ENCODE measurements at places on chromosomes 4 and X.

- DNase-seq, result no peak
Measured at GRCh38 chr4:24382381-24382780, 202.0 kb downstream of the DHX15 start.

DNA sequence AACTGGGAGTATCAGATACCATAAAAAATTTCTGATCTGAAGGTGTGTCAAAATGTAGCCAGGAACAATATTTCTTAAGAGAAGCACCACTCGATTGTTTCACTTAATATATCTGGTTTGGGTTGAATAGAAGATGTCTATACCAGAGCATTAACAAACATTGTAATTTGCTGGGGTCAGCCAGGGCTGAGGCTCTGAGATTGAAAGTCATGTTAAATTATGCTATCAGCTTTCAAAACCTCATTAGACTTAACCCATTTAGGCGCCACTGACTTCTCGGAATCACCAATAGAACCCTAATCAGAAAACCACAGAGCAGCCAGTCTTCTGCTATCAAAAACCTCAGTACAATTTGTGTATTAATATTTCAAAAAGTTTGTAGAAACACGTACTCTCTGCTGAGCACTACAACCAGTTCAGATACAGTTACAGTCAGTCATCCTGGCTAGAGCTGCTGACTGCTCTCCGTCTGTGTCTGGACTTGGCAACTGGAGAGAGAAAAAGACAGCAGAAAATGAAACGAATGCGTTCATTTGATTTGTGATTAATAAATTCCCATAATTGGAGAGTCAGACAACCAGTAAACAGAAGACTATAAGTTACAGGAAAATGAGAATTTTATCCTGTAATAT, 848.6 kb upstream of the PABPC4L start:
- DNase-seq, result no peak

GRCh38 chr4:31291238-31291637, 571.1 kb downstream of the PCDH7 start:
- DNase-seq, result no peak

DNA sequence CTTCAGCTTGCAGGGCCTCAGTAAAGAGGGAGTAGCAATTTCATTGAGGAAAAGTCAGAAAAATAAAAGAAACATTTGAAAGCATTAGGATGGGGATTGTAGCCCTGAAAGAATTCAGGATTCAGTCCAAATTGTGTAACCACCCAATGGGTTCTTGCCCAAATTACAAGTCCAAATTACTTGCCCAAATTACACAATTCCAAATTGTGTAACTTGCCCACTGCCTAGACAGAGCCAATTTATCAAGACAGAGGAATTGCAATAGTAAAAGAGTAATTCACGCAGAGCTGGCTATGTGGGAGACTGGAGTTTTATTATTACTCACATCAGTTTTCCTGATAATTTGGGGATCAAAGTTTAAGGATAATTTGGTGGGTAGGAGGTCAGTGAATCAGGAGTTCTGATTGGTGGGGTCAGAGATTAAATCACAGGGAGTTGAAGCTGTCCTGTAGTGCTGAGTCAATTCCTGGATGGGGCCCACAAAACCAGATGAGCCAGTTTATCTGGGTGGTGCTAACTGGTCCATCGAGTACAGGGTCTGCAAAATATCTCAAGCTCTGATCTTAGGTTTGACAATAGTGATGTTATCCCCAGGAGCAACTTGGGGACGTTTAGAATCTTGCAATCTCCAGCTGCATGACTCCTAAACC, 18.1 kb upstream of the PAGE5 start:
- no peak for DNase-seq

DNA sequence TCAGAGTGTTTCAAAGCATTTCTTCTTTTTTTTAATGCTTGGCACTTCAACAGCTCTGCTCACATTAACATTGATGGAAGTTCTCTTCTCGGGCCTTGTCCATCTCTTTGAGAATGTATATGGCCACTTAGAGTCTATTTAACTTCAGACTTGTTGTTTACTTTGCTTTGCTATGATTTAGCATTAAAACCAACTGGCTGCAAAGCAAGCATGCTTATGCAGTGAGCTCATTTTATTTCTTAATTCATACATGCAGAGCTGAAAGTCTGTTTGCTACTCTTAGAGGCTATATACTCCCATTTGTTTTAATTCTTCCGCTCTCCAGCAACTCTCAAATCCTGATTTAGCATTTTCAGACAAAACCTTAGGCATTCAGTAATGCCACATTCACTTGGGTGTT, 107.6 kb upstream of the PACRGL start:
- no peak for DNase-seq

DNA sequence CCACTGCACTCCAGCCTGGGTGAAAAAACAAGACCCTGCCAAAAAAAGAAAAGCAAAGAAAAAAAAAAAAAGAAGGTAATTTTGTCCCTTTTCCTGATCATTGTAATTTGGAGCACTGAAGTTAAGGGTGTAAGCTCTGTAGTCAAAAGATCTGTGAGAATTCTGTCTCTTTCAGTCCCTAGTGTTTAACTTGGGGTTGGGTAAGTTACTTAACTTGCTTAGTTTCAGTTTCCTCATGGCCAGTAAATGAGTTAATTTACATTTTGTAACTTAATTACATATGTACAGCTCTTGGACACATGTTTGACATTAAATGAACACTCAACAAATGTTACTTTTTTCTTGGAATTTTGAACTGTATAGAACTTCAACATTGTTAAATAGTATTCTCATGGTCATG, 10.9 kb upstream of the UBE2K start:
- DNase-seq, result no peak

GRCh38 chr4:165184220-165184619, 23.1 kb upstream of the KLHL2 start:
- DNase-seq, result no peak

DNA sequence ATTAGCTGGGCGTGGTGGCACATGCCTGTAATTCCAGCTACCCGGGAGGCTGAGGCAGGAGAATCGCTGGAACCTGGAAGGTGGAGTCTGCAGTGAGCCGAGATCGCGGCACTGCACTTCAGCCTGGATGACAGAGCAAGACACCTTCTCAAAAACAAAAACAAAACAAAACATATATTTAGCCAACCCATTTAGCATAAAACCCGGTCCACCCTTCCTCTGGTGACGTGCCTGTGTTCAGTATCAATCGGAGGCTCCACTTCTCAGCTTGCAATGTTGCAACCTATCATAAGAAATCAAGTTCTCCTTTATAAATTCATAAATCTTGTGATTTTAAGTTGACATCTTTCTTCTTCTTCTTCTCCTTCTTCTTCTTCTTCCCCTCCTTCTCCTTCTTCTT, 73.9 kb downstream of the SLC34A2 start:
- no peak for DNase-seq

GRCh38 chrX:46630141-46630540, 56.6 kb downstream of the CHST7 start:
- DNase-seq, result no peak

DNA sequence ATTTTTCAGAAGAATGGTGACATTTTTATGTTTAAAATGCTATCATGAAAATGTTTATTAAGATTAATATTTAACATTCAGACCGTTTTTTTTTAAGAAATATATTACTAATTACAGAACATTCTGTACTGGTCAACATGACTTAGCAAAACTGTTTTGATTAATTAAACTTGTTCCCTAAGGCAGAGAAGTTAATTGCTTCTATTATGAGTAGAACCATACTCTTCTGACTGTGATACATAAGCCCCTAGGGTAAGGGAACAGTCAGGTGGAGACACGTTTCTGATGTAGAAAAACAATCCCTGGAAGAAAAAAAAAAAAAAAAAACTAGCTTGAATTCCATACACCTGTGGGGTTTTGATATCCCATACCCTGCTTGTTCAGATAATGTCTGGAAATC, 97.4 kb downstream of the GPM6A start:
- no peak for DNase-seq

- DNase-seq, result no peak
Measured at GRCh38 chr4:186422296-186422695, 133.1 kb downstream of the MTNR1A start.

DNA sequence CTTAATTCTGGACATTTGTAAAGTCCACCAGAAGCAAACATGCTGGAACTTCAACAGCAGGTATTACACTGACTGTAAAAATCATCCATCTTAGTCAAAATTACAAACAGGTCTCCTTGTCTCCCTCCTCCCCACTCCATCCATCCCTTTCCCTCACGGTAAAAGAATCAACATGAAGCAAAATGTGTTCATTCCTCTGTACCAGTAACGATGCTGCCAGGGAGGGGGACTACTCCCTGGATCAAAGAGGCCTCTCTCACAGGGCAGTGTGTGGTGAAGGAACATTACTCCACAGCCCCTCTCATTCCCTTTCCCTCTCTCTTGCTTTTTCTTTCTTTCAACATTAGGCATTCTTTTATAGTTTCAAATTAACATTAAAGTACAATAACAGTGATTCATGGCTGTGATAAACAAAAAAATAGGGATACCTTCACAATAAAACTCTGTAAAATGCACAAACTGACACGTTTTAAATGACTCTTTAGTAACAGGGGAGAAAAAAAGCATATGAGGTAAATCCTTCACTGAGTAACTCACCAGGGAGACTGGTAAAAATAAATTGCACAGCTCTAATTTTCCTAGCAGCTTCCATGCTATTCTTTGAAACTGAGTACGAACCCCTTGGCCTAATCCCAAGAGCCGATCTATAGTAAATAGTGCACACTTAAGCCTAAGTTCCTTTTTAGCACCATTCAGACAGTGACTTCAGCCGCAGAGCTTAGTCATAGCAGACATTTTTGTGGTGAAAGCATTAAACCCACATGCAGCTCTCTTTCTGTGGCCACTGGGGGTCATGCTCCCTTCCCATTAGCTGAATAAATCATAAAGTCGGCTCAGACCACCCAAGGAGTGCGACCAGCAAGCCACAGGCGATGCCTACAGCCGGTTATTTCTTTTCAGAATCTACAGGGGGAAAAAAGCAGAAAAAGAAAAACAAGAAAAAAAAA, 215.6 kb upstream of the GYPA start:
- no peak for DNase-seq

DNA sequence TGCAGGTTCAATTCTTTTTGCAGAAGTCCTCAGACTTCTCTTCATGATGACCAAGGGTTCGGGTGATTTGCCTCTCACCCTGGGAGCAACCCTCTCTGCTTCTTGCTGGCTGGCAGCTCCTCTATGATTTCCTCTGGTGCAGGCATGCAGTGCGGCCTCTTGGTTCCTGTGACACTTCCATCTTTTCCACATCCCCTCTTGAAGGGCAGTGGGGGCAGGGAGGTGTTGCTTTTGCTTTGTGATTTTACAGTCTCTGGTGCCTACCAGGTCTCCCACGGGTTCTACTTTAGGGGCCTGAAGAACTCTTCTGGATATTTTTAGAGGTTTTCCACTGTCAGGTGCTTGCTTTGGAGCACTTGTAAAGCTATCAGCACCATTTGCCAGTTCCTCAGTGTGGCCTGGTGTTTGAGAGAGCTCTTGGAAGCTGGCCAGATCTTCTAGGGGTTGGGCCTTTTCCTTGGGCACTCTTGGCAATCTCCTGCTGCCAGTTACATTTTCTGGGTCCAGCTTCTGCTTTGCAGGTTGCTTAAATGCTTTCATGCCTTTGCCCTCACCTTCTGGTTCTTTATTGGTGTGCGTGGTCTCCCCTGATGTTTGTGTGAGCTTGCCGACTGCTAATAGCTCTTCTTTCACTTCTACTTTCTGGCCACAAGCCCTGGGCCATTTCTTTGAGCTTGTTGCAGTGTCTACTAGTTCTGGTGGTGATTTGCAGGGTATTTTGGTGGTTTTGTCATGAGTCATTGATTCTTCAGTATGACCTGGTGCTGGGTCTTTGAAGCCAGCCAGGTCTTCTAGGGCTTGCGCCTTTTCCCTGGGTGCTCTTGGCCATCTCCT, 11.5 kb upstream of the CHST7 start:
- DNase-seq, result no peak

- DNase-seq, result no peak
Measured at GRCh38 chr4:181956512-181956911, 286.7 kb upstream of the TENM3 start.
